ENCODE measurements at places on chromosomes 1 and 21.

GRCh38 chr1:14820295-14821085 is 222.0 kb downstream of the KAZN start:
- DNase-seq: no peak

GRCh38 chr1:147214325-147214724 is 10.8 kb downstream of the FMO5 start:
- no peak for DNase-seq

DNA sequence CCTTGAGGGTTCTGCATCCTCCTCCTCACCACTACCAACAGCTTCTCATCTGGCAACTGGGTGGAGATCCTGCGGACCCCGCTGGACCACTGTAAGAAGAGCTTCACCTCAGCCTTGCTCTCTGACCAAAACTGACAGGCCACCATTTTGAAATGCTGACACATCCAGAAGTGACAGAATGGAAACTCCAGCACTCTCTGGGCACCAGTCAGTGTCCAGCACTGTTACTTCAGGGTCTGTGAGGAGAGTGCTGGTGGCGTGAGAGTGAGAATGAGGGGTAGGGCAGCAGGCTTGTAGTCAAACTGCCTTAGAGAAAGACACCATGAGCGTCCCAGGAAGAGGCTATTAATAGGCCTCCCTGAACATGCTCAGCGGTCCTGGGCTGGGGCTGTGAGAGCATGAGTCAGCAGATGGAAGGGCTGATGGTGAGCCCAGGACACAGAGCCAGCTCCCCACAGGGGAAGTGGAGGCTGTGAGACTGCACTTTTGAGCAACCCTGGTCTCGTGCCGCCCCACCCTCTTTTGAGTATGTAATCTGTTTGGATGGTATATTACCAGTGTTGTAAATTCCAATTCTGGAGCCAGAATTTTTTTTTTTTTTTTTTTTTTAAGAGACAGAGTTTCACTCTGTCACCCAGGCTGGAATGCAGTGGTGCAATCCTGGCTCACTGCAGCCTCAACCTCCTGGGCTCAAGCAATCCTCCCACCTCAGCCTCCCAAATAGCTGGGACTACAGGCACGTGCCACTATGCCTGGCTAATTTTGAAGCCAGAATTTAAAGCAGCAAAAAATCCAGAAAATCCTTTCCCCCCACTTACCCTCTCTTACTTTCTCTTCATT is 34.4 kb upstream of the SLC30A1 start:
- DNase-seq: no peak

DNA sequence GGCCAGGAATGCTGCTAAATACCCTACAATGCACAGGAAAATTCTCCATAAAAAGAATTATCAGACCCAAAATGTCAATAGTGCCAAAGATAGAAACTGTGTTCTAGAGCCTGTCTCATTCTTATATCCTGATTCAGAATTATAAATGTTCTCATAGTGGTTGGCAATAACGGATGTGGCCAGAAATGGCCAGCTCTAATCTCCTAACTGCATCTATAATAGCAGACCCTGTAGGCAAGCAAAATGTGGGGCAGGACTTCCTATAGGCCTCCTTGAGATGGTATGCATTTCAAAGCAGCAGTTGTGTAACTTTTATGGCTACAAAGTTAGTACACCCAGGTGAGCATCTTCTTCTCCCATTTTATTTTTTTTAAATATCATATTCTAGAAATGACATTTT is 95.9 kb upstream of the SGIP1 start:
- DNase-seq: no peak

DNA sequence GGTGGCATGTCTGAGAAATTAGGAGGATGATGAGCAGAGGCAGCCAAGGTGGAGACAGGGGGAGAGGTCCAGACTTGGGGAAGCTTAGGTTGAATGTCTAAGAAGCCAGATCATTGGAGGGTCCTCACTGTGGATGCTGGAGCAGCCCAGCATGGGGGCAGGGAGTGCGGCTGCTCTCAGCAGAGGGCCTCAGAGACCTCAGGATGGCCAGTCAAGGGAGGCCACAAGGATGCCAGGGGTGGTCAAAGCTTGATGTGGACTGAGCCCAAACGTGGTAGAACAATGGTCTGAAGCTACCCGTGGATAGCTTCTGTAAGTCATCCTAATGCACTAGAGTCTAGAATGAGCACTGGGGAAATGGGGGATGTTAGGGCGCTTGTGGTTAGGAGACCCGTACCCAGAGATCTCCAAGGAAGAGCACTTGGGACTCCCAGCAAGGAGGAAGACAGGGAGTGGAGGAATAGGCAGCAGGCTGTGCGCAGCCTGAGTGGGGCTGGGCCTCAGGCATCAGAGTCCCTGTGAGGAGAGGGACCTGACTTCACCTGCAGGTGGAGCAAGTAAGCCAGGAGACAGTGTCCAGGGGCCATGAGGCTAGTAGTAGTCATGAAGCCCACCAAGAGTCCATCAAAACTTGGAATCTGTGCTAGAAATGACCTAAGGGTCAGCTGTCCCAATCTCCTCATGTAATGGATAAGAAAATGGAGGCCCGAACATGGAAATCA is 4.3 kb upstream of the S100A9 start:
- no peak for DNase-seq

DNA sequence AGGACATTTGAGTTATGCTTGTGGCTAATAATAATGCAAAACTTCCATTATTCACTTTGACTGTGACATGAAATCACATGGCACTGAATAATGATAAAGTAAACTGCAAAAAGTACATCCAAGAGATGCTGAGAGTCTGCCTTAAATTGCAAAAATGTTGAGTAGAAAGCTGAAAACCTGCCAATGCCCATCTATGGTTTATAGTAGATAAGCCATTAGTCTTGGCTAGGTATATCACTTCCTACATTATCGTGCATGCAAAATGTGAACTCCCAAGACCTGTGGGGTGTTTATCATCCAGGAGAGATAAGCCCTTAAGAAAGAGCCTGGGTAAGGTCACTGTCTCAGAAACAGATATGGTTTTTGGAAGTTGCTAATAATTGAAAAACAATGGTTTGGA is 208.7 kb upstream of the DPYD start:
- DNase-seq: no peak

DNA sequence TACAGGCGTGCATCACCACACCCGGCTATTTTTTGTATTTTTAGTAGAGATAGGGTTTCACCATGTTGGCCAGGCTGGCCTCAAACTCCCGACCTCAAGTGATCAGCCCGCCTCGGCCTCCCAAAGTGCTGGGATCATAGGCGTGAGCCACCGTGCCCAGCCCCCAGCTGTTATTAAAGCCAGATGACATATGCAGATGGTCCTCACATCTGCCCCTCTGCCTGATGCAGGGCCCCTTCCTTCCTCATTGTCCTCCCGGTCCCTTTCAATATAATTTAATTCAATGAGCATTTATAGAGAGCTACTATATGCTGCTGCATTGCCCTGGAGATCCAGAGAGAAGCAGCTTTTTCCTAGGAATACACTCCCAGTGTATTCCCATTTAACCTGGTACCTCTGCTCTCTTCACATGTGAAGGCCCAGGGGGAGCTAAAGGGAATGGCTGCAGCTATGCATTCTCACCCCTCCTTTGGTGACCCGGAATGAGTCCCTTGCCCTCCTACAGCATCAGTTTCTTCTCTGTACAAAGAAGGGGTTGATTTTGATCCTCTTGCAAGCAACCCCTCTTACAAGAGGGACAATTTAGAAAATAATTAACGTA is 55.6 kb downstream of the L1TD1 start:
- no peak for DNase-seq

- DNase-seq: no peak
These were observed 294.4 kb upstream of the PLXNA2 start for GRCh38 chr1:208538587-208538986.

DNA sequence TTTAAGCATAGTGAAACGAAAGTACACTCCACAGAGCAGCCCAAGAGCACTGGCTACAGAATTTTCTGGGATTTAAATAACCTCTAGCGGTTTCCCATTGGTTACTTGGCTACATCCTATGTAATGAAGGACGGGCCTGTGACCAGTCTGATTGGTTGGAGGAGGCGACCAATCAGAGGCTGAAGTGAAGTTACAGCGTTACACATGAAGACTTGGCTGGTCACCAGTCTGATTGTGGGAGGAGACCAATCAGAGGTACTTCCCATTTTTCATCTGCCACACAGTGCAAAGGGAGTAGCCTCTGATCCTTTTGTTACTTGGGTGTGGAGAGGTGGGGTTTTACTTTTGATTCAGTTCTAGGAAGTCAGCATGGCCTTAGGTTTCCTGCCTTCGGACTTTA is 142.7 kb upstream of the SERTAD4 start:
- no peak for DNase-seq

GRCh38 chr1:94741996-94742395 is 78.2 kb upstream of the SLC44A3 start:
- no peak for DNase-seq

GRCh38 chr21:28642891-28643290 is 349.8 kb downstream of the LTN1 start:
- no peak for DNase-seq

GRCh38 chr1:111786669-111787207 is 31.0 kb downstream of the DDX20 start:
- no peak for DNase-seq

DNA sequence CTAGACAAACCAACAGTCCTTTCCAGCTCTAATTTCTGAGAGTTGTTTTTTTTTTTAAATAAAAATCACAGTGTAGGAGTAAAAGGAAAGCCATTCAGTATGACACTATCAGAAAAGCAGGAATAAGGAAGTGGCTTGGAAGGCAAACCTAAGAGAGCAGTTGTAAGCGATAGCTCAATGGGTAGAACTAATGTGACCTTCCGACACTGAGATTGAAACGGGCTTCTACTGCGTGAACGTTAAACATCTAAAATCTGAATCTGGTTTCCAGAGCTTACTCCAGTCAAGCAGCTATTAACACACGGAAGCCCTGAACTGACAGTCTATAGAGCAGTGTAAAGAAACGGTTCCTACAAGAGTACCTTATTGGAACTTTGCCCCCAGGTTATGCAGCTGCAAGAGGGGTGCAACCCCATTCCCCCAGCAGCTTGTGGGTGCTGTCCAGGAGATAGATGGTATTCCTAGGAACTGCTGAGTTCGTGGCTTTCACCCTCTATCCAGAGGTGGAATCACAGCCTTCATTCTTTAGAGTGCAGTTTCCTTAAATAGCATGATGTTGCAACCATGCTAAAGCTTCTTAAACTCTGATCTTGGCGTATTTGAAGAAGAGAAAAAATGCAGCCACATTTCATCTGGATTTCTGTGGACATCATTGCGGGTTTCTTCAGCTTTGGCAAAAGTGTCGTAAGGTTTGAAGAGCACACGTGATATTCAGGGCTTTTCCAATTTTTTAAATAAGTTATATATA is 3.3 kb upstream of the IRF2BP2 start:
- no peak for DNase-seq

GRCh38 chr1:184437291-184437690 is 50.5 kb downstream of the C1orf21 start:
- DNase-seq: no peak

GRCh38 chr1:54803761-54804470 is 2.8 kb upstream of the TTC22 start:
- no peak for DNase-seq

- DNase-seq: no peak
These were observed 5.4 kb upstream of the TDRD5 start for GRCh38 chr1:179586107-179586823.

- DNase-seq: no peak
These were observed 1384.1 kb upstream of the B3GALT2 start for GRCh38 chr1:194570476-194570875.

- DNase-seq: no peak
These were observed 6.1 kb upstream of the C4BPA start for GRCh38 chr1:207097871-207098324.

- no peak for DNase-seq
These were observed 3.4 kb upstream of the LAMB3 start for GRCh38 chr1:209655411-209656231.

- no peak for DNase-seq
These were observed 13.9 kb downstream of the CELSR2 start for GRCh38 chr1:109263234-109263596.

- DNase-seq: no peak
These were observed 3.6 kb downstream of the FAM151A start for GRCh38 chr1:54619749-54620148.

DNA sequence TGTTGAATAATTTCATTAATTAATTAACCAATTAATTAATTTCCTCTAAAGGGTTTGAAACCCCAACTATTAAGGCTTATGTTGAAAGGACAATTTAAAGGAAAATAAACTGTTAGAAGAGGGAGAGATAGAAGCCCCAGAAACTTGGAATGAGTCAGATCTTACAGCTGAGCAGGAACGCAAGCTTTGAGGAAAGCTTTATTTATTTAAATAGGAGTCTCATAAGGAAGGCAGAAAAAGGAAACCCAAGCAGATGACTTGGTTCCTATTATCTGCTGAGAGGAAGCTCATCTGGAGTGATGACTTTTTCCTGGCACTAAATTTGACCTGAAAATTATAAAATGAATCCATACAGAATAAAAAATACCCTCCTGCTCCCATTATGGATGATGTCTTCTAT is 105.1 kb downstream of the ROR1 start:
- DNase-seq: no peak

- no peak for DNase-seq
These were observed 10.1 kb downstream of the GLIS1 start for GRCh38 chr1:53728702-53729455.

DNA sequence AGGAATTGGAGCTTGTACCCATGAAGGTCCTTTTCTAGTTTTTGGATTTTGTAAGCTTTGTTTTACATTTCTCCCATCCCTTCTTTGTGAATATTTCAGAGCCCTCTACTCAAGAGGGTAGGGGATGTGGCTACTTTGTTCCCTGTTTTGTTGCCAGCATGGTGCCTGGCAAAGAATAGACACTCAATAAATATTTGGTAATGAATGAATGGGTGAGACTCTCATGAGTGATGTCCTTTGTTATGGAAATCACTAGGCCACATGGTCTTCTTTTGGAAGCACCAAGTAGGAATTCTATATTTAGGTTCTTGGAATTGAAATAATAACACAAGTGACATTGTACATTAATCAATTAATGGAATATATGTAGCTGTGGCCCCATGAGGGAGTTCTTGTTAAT is 26.8 kb upstream of the ATP5PO start:
- no peak for DNase-seq

GRCh38 chr1:76336931-76337371 is 262.4 kb downstream of the ST6GALNAC3 start:
- DNase-seq: no peak

- no peak for DNase-seq
These were observed 11.8 kb downstream of the IER5 start for GRCh38 chr1:181100015-181100905.

Data from activated gamma-delta T cell (primary cell).